Upper lobe of right lung (tissue), 1 donor: ENCODE measurements at places on chromosomes 5 and 9. TPM values are rescaled to one million over a fixed set of nuclear protein-coding genes. Genes with fewer than 3 reads are reported as not detected.

Gene PCDHA1
- not detected for total RNA-seq

Gene FSTL4
- total RNA-seq, result 0.67 TPM

DNA sequence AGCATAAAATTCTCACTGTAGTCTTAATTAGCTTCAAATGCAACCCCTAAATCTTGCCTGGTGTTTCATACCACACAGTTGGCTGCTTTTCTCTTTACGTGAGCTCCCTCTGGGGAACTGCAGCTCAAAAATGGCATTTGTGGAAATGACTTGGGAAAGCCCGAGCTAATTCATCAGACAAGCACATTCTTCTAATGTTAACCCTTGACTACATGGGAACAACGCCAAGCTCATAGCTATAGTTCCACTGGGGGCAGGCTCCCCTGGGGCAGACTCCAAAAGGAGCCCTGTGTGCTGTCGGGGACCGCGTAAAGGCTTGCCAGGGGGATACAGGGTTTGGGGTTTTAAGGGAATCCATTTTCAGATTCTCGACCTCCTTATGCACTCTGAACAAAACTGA lies 301.4 kb upstream of the DAP start:
- no peaks in the 10 kb centered on the region for H3K36me3 ChIP-seq
- no peak overlapping the region for H3K27ac ChIP-seq
- no peaks in the 10 kb centered on the region for H3K27me3 ChIP-seq
- no peak overlapping the region for H3K4me3 ChIP-seq

DNA sequence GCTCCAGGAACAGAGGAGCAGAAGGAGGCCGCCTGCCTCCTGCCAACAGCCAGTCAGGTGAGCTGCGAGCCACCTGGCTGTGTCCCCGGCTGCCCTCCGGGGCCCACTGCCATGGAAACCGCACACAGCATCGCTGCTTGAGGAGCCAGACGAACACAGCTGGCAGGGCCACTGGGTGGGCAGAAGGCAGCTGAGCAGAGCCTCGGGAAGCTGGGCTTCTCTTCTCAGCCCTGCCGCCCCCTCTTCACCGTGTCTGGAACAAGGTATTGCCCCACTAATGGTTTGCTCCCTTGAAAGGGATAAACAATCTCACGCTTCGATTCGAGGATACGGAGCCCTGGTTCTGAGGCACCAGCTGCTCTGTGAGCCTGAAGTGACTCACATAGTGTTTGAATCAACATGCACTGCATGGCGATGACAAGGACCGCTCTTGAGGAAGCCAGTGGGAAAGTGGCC lies 63.7 kb upstream of the RUFY1 start:
- no peaks in the 10 kb centered on the region for H3K36me3 ChIP-seq
- no peak overlapping the region for H3K27ac ChIP-seq

DNA sequence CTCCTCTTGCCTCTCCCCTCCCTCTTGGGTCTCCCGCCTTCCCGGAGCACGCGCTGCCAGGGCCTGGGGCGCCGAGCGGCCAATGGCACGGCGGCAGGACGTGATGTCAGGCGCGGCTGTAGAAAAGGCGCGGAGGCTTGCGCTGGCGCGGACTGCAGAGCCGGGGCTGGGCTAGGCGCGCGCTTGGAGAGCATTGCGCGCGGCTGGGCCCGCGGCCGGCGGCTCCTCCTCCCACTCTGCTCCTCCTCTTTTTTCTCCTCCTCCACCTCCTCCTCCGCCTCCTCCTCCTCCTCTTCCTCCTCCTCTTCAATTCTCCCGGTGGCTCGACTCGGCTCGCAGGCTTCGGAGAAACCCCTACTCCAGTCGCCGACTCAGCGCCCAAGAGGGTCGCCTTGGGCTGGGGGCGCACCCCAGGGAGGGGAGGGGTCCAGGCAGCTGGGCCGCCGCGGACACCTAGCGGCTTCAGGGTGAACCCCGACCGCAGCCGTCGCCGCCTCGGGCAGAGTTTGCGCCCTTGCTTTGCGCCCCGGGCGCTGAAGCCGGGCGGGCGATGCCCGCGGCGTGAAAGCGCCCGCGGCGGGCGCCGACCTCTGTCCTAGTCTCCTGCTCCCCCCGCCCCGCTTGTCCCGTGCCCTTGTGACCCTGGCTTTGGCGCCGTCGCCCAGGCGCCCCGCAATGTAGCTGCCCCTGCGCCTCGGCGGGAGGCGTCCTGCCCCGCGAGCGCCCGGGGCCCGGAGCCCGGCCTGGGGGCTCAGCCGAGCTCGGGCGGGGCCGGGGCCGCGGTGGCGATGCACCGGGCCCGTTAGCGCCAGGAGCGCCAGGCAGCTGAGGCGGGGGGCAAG lies at the start of gene LHX2:
Gene LHX2 (plus strand): TSS at position 309 of the 842 bp plus-strand sequence. CDS start 581 bp downstream, outside the sequence.
- peaks cover 35% of the 10 kb centered on the region for H3K4me1 ChIP-seq
- no peak within 1 kb of the TSS for H3K27ac ChIP-seq
- H3K4me3 ChIP-seq, result peak within 1 kb of the TSS; percentile 21

DNA sequence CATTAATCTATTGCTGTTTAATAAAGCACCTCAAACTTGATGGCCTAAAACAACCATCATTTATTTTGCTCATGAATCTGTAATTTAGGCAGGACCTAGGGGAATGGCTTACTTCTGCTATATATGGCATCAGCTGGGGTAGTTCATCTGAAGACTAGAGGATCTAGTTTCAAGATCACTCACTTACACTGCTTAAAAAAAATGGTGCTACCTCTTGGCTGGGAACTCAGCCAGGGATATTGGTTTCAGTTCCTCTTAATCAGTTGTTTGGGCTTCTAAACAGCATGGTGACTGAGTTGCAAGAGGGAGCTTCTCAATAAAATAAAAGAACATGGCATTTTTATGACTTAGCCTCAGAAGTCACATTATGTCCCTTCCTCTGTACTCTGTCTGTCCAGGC lies 142.0 kb downstream of the FAM114A2 start:
- no peaks in the 10 kb centered on the region for H3K4me1 ChIP-seq
- no peaks in the 10 kb centered on the region for H3K36me3 ChIP-seq
- no peaks in the 10 kb centered on the region for H3K27me3 ChIP-seq
- no peak overlapping the region for H3K27ac ChIP-seq

DNA sequence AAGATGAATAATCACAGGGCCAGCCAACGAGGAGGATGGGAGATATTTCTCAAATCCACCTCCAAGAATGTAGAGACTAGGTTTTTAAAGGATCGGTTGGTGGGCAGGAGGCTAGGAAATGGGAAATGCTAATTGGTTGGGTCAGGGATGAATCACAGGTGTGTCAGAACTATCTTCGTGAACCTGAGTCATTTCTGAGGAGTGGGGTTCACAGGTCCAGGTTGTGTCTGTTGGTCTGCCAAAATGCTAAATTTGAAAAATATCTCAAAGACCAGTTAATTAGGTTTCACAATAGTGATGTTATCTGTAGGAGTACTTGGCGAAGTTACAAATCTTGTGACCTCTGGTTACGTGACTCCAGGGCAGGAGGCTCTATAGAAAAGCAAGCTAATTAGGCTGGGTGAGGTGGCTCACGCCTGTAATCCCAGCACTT lies 2.6 kb upstream of the PLAA start:
- no peaks in the 10 kb centered on the region for H3K27me3 ChIP-seq
- no peak for DNase-seq
- peaks cover 22% of the 10 kb centered on the region for H3K4me1 ChIP-seq
- H3K36me3 ChIP-seq, result no peaks in the 10 kb centered on the region
- no peak overlapping the region for H3K4me3 ChIP-seq

DNA sequence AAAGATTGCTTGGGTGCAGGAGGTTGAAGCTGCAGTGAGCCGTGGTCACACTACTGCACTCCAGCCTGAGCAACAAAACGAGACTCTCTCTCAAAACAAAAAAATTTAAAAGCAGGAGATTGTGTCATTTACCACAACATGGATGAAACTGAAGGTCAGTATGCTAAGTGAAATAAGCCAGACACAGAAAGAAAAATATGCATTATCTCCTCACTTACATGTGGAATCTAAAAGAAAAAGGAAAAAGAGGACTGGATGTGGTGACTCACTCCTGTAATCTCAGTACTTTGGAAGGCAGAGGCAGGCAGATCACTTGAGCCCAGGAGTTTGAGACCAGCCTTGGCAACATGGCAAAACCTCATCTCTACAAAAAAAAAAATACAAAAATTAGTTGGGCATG lies 146.8 kb upstream of the DAPK1 start:
- H3K27ac ChIP-seq, result no peak overlapping the region
- H3K27me3 ChIP-seq, result no peaks in the 10 kb centered on the region
- no peaks in the 10 kb centered on the region for H3K4me1 ChIP-seq

DNA sequence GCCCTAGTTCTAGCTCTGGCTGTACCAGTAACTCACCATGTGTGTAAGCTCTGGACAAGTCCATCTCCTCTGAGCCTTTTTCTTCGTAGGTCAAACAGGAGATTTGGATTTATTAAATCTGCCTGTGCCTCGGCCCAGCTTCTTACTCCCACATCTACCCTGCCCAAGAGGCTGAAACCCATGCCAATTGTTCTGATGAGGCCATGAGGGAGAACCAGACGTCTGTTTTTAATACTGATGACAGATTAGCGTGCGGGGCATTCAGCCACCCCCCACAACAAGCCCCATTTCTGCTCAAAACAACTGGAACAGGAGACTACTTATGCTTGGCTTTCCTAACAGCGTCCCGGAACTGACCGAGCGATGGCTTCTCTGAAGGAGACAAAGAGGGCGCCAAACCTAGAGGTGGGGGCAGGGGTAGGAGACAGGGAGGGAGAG lies 81.2 kb upstream of the TRIM32 start:
- no peaks in the 10 kb centered on the region for H3K27me3 ChIP-seq
- no peak overlapping the region for H3K4me3 ChIP-seq
- no peak for DNase-seq
- no peaks in the 10 kb centered on the region for H3K36me3 ChIP-seq
- H3K27ac ChIP-seq, result no peak overlapping the region
